ENCODE measurements at places on chromosomes 2 and 18.

GRCh38 chr2:68878071-68878711 is 7.0 kb upstream of the BMP10 start:
- H3K4me3 ChIP-seq: no peak overlapping the region
- H3K4me1 ChIP-seq: no peaks in the 10 kb centered on the region
- no peak overlapping the region for H3K27ac ChIP-seq
- no peaks in the 10 kb centered on the region for H3K36me3 ChIP-seq
- peaks cover 25% of the 10 kb centered on the region for H3K27me3 ChIP-seq

DNA sequence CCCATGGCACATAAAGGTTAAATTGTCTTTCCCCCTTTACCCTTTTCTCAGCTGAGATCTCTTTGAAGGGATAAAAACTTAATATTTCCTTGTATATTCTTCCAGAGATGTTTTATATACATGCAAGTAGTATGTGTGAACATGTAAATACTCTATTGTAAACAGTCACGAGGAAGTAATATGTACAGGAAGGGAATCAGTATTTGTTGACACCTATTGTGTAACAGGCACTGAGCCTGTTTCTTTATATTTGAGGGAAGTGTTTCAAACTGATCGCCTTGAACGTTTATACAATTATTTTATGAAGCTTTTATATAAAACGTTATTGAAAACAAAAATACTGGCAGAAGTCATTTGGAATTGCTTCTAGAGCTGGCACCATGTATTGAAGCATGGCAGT is 13.2 kb downstream of the RALBP1 start:
- no peak for DNase-seq
- H3K27ac ChIP-seq: no peak overlapping the region
- no peaks in the 10 kb centered on the region for H3K4me1 ChIP-seq
- H3K36me3 ChIP-seq: peaks cover 32% of the 10 kb centered on the region

DNA sequence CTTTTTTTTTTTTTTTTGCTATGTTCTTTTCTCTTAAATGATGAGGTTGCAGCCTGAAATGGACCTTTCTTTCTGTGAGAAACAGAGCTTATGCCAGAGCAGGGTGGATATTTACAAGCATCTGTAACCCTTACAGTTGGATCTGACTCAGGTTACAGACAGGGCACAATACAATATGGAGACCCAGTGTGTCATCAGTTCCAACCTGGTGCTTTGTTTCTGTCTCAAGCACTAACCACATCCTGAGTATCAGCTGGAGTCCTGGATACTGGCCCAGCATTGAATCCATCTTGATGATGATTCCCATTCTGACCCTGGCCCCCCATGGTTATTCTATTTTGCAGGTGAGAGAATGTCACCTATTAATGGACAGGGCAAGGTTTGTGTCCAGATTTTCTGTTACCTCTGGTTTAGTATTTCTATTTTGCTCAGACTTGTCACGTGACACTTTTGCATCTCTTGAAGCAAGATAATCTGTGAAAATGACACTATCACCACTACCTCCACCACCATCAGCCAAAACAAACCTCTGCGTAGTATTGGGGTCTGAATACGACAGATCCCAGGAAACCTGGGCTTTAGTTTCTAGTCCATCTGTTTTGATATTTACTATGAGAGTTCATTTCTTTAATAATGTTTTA is 174.0 kb downstream of the CCDC85A start:
- no peak for DNase-seq
- no peak overlapping the region for H3K27ac ChIP-seq
- no peaks in the 10 kb centered on the region for H3K36me3 ChIP-seq
- H3K4me1 ChIP-seq: no peaks in the 10 kb centered on the region

GRCh38 chr2:69779258-69780001 is 37.5 kb downstream of the ANXA4 start:
- peaks cover 15% of the 10 kb centered on the region for H3K36me3 ChIP-seq
- H3K27ac ChIP-seq: no peak overlapping the region
- H3K4me3 ChIP-seq: no peak overlapping the region
- no peak for DNase-seq
- H3K27me3 ChIP-seq: peaks cover 3% of the 10 kb centered on the region

- DNase-seq: peak; percentile 64
- H3K4me3 ChIP-seq: no peak overlapping the region
- H3K27ac ChIP-seq: no peak overlapping the region
- peaks cover 10% of the 10 kb centered on the region for H3K27me3 ChIP-seq
- no peaks in the 10 kb centered on the region for H3K36me3 ChIP-seq
- H3K4me1 ChIP-seq: peaks cover 13% of the 10 kb centered on the region
Measured at GRCh38 chr2:8229546-8229986, 452.3 kb upstream of the ID2 start.

DNA sequence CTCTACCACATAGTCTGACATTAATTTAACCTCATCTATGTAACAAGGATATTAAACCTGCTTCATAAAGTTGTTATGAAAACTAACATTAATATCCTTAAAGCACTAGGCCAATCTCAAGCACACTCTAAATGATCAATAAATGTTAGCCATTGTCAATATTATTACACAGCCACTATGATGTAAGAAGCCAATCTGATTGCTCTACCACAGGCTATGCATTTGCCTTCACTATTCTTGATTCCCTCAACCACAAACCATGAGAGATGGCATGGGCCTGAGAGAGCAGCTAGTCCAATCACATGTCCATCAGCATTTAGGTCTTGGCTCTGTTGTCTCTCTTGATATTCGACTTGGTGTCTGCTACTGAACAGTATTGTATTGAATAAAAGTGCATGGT is 4.2 kb downstream of the SLC25A12 start:
- no peak overlapping the region for H3K4me3 ChIP-seq
- no peak for DNase-seq
- H3K36me3 ChIP-seq: peaks cover 36% of the 10 kb centered on the region
- peaks cover 44% of the 10 kb centered on the region for H3K4me1 ChIP-seq

DNA sequence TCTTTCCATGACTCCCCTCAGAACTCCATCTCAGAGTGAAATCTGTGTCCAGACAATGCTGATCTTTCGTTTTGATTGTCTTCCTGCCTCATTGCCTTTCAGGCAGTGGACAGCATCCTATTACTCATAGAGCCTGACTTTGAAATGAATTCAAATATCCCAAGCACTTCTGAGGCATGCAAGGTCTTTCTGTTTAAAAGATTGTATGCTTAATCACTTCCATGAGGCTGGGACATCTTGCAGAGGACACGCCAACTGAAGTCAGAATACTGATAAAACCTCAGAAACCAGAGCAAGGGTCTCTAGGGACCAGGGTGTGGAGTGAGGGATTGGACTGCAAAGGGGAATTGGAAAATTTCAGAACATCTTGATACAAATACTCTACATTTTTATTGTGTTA is 836.5 kb upstream of the ID2 start:
- no peaks in the 10 kb centered on the region for H3K36me3 ChIP-seq
- no peaks in the 10 kb centered on the region for H3K27me3 ChIP-seq
- no peak overlapping the region for H3K4me3 ChIP-seq

DNA sequence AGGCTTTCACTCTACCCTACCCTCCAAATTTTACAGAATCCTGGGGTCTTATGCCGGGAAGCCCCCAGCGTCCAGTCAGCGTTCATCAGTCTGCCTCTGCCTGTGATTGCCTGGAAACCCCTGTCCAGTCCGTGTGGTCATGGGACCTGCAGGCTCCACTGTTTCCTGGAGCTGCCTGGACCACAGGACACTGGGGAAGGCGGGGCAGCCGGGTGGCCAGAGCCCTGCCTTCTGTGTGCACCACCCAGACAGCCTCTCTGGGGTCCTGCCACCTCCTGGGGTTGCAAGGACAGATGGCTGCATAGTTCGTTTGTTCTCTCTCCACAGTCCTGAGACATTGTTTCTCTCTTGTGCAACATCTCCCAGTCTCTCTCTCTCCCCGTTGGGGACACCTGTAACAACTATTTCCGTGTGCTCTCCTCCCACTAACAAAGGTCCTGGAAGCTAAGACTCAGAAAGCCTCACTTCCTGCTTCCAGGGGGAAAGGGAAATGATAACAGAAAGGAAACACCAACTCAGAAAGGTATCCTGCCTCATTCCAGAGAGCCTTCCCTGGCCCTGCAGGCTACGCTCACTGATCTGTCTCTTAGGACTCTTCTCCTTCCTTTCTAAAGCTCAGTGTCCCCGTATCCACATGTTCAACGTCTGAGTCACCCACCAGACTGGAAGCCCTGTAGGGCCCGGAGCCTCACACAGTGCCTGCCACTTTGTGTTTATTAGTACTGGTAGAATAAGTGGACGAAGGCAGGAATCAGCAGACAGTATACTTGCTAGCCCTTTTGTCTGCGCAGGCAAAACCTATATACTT is 192.8 kb upstream of the RAB12 start:
- no peaks in the 10 kb centered on the region for H3K4me1 ChIP-seq
- DNase-seq: no peak
- no peak overlapping the region for H3K27ac ChIP-seq
- no peak overlapping the region for H3K4me3 ChIP-seq
- H3K27me3 ChIP-seq: no peaks in the 10 kb centered on the region

- peaks cover 59% of the 10 kb centered on the region for H3K4me1 ChIP-seq
- no peak overlapping the region for H3K27ac ChIP-seq
- no peak for DNase-seq
- no peak overlapping the region for H3K4me3 ChIP-seq
- H3K36me3 ChIP-seq: peaks cover 23% of the 10 kb centered on the region
- no peaks in the 10 kb centered on the region for H3K27me3 ChIP-seq
Measured at GRCh38 chr2:69575926-69576325, 67.6 kb downstream of the AAK1 start.

- no peaks in the 10 kb centered on the region for H3K36me3 ChIP-seq
- H3K4me1 ChIP-seq: no peaks in the 10 kb centered on the region
- no peak for DNase-seq
- no peak overlapping the region for H3K4me3 ChIP-seq
- H3K27ac ChIP-seq: no peak overlapping the region
- peaks cover 18% of the 10 kb centered on the region for H3K27me3 ChIP-seq
Measured at GRCh38 chr2:42999856-43000241, 207.5 kb upstream of the HAAO start.

- DNase-seq: no peak
- H3K27ac ChIP-seq: no peak overlapping the region
- H3K4me1 ChIP-seq: peaks cover 10% of the 10 kb centered on the region
- no peak overlapping the region for H3K4me3 ChIP-seq
Measured at GRCh38 chr2:45267062-45267792, 258.0 kb upstream of the SIX2 start.

DNA sequence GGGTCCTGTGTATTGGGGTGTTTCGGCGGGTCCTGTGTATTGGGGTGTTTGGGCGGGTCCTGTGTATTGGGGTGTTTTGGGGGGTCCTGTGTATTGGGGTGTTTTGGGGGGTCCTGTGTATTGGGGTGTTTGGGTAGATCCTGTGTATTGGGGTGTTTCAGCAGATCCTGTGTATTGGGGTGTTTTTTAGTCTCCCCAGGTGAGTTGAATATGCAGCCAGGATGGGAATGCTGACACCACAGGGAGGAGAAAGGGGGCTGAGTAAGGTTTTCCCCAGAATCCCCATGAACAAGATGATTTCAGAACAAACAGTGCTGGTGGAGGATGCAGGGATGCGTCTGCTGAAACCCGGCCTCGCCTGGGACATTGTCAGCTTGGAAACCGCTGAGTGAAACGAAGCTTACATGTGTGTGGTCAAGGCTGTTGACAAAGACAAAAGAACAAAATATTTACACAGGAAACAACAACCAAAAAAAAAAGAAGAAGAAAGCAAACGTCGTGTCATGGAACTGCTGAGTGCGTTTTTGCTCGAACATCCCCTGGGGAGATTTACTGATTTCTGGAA is 88.5 kb upstream of the ODC1 start:
- peaks cover 68% of the 10 kb centered on the region for H3K27me3 ChIP-seq
- no peak overlapping the region for H3K4me3 ChIP-seq
- H3K27ac ChIP-seq: no peak overlapping the region
- no peaks in the 10 kb centered on the region for H3K36me3 ChIP-seq
- peaks cover 18% of the 10 kb centered on the region for H3K4me1 ChIP-seq
- no peak for DNase-seq

DNA sequence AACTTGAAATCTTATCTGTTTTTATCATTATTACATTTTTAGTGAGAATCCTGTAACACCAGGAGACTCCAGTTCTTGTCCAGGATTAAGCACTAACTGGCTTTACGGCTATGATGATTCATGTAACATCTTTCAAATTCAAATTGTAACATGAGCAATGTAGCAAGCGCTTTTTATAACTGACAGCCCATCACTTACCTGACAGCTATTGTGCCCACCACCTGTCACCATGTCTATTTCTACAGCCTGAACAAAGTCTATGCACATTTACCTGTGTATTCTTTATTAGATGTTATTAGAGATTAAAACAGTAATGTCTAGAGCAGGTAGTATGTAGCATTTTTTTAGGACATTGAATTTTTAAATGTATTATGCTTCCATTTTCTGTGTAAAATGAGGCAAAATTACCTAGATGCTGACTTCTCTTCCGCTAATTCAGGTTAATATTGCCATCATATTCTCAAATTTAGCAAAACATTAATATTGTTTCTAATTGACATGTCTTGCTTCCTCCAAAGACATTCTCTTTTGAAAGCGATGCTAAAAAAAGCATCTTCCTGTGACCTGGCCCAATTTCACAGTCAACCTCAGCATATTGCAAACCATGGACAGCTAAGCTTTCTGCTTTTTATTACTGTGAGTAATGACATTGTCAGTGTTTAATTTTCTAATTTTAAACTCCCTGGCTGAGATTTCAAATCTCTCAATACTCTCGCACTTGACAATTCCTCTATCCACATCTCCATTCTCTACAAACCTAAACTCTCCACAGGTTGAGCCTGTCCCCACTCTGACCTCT is 37.8 kb downstream of the RIT2 start:
- no peak overlapping the region for H3K27ac ChIP-seq
- no peaks in the 10 kb centered on the region for H3K4me1 ChIP-seq
- H3K36me3 ChIP-seq: no peaks in the 10 kb centered on the region
- DNase-seq: no peak

DNA sequence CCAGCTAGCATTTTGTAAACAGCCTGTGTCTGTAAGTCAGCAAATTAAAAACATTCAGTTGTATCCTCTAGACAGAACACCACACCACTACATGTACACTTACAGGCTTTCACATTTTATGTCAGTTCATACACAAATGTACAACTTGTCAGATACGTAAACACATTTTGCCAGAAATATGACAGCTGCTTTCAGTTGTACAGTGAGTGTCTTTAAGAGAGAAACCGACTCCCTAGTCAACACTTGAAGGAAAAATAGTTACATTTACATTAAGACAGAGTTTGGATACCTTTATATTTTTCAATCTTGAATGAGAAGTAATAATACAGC is 15.2 kb downstream of the MRPL35 start:
- H3K27me3 ChIP-seq: no peaks in the 10 kb centered on the region
- peaks cover 23% of the 10 kb centered on the region for H3K4me1 ChIP-seq
- DNase-seq: no peak
- peaks cover 49% of the 10 kb centered on the region for H3K36me3 ChIP-seq
- H3K27ac ChIP-seq: no peak overlapping the region

DNA sequence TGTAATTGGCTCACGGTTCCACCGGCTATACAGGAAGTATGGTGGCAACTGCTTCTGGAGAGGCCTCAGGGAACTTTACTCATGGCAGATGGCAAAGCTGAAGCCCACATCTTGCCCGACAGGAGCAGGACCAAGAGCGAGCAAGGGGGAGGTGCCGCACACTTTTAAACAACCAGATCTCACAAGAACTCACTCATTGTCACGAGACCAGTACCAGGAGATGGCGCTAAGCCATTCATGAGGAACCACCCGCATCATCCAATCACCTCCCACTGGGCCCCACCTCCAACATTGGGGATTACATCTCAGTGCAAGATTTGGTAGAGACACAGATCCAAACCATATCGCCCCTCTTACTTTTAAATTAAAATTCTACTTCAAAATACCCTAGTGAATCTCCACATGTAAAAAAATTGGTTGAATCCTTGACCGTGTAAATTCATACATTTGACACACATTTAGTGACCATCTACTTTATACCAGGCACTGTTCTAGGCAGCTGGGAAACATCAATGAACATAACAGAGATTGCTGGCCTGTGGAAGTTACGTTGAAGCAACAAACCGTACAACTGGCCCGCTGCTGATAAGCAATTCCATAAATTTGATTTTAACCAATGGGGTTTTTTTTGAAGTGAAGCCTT is 87.6 kb downstream of the ALPK2 start:
- peaks cover 55% of the 10 kb centered on the region for H3K4me1 ChIP-seq
- peak overlapping the region; percentile 29 for H3K27ac ChIP-seq
- H3K36me3 ChIP-seq: no peaks in the 10 kb centered on the region
- H3K27me3 ChIP-seq: peaks cover 6% of the 10 kb centered on the region

All from activated naive CD4-positive, alpha-beta T cell treated with anti-CD3 and anti-CD28 coated beads, Interleukin-2, amount 10 ng/mL, durations not matched to agents 7 days and 5 days (primary cell).